ENCODE measurements at places on chromosomes 5 and 9.
A peak's percentile ranks its signal among the peaks of the same experiment; 100 is the strongest.

DNA sequence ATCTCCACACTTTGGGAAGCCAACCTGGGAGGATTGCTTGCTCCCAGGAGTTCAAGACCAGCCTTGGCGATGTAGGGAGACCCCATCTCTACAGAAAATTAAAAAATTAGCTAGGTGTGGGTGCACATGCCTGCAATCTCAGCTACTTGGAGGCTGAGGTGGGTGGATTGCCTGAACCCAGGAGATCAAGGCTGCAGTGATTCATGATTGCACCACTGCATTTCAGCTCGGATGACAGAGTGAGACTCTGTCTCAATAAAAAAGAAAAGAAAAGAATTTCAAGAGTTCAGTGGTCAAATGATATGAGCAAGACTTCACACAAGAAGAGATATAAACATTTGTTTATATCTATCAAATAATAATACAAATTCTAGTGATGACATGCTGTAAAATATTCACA is 23.0 kb upstream of the MTAP start:
- DNase-seq, result no peak

DNA sequence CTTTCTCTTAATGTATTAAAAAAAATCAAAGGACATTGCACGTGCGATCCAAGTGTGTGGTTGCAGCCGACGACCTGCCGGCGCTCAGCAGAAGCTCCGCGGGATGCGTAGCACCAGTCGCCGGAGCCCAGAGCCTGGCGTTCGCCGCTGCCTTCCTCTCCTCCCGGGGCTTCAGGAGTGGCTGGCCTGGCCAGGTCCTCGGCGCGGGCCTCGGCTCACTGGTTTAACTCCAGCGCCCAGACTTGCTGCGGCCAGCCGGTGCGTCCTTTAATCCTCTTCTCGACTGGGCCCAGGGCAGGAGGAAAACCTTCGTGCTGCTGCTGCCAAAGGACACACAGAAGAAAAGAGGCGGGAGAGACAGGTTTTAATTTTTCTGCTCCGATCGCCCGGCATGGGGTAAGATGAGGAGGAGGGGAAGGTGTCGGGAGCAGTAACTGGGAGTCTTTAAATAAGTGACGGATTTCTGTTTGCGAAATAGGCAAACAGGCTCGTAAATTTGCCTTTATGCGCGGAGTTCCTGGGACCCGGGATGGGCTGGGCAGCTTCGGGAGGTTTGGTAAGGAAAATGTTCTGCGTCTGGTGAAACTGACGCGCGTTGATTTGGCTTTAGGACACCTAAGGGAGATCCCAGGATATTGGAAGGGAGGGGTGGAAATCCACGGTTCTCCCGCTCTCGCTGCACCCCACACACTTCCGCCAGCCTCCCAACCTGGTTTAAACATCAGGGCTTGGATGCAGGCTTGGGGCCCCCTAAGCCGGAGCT is 2.3 kb downstream of the HAND1 start:
- DNase-seq, result no peak

DNA sequence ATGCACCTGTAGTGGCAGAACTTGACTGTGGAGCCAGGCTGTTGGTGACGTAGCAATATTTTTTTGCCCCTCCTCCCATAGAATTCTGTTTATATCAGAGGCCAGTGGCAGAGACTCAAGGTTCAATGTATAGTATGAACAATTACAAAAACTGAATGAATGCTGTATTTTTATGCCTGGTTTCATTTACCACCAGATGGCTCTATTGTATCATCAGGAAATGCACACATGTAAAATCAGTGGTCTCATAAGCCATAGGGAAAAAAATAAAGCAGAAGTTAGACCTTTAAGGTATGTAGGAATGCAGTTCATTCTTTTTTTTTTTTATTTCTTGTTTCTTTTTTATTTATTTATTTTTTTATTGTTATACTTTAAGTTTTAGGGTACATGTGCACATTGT is 43.6 kb downstream of the CCDC192 start:
- no peak for DNase-seq

- peak; percentile 43 for DNase-seq
Observed at GRCh38 chr5:109105631-109106267, 304.0 kb downstream of the PJA2 start.
